OCI-LY7 (cell line): ENCODE measurements at places on chromosomes 3 and 15.
A peak's percentile ranks its signal among the peaks of the same experiment; 100 is the strongest.

GRCh38 chr3:72964633-72965032 is 32.0 kb upstream of the PPP4R2 start:
- no peak for DNase-seq

- DNase-seq: no peak
These were observed 211.6 kb upstream of the NECTIN3 start for GRCh38 chr3:110859993-110860392.

DNA sequence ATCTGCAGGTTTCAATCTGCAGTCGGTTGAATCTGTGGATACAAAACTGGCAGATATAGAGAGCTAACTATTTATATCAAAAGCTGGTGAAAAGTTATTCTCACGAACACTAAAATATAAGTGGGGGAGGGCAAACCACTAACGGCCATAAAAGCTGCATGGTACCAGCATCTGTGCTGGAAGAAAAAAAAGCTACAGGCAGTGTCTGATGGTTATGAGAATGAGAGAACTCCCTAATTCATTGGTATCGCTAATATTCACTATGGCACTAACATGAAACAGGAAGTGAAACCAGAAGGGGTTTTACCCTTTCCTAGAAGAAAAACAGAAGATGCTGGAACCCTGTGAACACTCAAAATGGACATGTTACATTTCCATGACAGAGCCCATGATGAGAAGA is 15.9 kb downstream of the CEP70 start:
- peak; percentile 69 for DNase-seq

DNA sequence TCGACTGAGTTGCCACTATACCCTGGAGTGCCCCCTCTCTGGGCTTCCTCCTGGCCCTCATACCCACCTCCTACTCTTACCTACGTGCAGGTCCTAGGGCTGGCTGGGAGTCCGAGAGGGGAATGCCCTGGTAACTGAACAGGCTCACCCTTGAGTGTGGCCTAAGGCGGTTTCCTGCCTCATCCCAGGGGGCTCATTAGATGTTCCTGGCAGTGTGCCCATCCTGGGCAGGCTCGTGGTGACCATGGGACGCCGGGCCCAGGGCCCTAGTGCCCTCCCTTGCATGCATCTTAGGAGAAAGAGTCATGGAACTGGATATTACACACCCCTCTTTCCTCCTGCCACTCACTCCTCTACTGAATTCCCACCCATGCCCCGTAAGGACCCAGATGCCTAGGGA is 2.8 kb downstream of the SEMA4B start:
- DNase-seq: no peak

GRCh38 chr3:42509111-42509510 is 6.7 kb downstream of the VIPR1 start:
- DNase-seq: no peak

GRCh38 chr3:43773273-43774094 is 82.7 kb downstream of the ABHD5 start:
- no peak for DNase-seq

DNA sequence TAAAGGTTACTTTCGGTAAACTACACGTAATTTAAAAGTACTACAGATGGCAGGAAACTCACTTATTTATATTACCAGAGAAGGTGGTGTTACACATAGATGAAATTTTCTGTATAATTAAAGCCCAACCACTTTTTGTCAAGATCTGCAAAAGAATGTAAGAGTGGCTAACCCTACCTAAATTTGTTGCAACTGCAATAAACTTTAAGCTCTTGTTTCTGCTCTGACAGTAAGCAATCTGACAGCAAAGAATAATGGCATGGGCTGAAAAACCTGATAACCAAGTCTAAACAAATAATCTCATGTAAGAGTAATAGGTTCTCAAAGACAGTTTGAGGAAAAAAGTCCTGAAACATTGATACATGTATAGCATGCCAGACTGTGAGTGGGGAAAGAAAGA is 897.3 kb downstream of the TUSC7 start:
- no peak for DNase-seq

- DNase-seq: no peak
These were observed 459.1 kb upstream of the MDFIC2 start for GRCh38 chr3:70771426-70772147.

DNA sequence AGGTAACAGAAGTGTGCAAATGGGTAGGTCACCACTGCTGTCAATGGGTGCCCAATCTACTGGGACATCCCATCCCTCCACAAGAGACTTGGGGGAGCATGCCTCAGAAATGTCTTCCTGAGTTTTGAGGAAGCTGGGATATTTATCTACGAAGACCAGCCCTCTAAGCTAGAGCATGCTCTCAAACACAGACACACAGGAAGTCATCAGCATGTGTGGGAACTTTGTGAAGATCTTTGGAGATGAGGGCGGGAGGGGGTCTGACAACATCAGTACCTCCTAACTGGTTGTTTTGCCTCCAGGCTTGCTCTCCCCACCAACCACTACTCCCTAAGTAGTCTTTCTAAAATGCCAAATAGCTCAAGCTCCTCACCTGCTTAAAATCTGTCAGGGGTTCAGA is 3.5 kb upstream of the MEF2A start:
- no peak for DNase-seq

DNA sequence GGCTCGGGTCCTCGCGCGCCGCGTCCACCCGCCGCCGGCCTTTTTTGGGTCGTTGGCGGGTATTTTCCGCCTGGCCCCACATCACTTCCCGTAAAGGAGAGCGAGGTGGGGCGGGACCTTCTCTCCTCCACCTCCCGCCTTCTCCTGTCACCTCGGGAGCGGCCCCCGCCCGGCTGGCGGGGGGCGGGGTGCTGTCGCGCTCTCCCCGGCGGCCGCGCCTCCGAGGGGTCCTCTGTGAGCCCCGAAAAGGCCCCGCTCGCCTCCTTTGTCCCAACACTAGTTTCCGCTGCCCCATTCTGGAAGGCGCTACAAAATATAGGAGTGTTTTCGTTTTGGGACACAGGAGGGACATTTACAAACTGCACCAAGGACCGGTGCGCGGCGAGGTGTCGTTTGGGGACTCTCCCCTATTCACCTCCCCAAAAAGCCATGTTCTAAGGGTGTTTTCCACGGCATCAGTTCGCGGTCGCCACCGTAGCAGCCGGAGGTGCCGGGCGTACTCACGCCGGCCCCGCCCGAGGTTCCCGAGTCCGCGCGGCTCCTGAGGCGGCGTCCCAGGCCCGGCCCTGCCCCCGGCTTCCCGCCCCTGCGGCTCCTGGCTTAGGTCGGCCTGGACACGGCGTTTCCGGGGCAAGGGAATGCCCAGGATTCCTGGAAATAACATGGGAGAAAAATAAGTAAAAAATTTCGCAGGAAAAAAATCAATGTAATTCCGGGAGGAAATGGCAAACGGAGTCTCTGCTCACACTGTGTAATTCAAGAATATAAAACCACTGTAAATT is at the start of gene RAB27A:
Gene RAB27A, minus strand, starts transcription at position 68 of the 782 bp plus-strand sequence. CDS start 54,879 bp downstream, outside the sequence.
- peak; percentile 62 for DNase-seq

- peak; percentile 81 for DNase-seq
These were observed 9.1 kb upstream of the HPS3 start for GRCh38 chr3:149120051-149120972.
